ENCODE measurements at places on chromosomes 7 and 10.

GRCh38 chr10:52956861-52957260 is 184.3 kb upstream of the MBL2 start:
- no peak for DNase-seq

GRCh38 chr10:32197423-32197822 is 141.2 kb upstream of the KIF5B start:
- peak; percentile 31 for DNase-seq

GRCh38 chr7:1224086-1224716 is 8.5 kb upstream of the UNCX start:
- no peak for DNase-seq

- peak; percentile 87 for DNase-seq
Measured at GRCh38 chr7:120981888-120982615, 6.5 kb upstream of the CPED1 start.

- no peak for DNase-seq
Measured at GRCh38 chr7:20647036-20647435, 31.6 kb downstream of the ABCB5 start.

- DNase-seq: no peak
Measured at GRCh38 chr7:111833466-111833865, 271.2 kb upstream of the IMMP2L start.

GRCh38 chr7:70598976-70599375 is 533.0 kb upstream of the GALNT17 start:
- DNase-seq: no peak

DNA sequence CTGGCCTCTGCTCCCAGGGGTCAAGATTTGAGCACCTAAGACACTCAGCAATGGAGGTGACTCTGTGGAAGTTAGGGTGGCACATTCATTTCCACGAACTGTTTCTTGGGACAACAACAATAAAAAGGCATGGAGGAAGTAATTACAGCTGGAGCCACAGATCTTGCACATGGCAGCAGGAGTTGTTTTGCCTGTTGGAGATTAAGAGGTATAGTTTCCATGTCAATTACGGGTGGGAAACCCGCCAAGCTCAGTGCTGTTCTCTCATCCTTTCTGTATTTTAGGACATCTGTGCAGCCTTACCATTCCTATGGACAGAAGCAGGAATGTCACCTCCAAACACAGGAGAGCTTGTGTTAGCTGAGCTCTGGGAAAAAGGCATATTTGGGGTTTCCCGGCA is 201.2 kb downstream of the SNX10 start:
- no peak for DNase-seq

GRCh38 chr10:87935290-87936141 is 72.1 kb downstream of the PTEN start:
- no peak for DNase-seq

DNA sequence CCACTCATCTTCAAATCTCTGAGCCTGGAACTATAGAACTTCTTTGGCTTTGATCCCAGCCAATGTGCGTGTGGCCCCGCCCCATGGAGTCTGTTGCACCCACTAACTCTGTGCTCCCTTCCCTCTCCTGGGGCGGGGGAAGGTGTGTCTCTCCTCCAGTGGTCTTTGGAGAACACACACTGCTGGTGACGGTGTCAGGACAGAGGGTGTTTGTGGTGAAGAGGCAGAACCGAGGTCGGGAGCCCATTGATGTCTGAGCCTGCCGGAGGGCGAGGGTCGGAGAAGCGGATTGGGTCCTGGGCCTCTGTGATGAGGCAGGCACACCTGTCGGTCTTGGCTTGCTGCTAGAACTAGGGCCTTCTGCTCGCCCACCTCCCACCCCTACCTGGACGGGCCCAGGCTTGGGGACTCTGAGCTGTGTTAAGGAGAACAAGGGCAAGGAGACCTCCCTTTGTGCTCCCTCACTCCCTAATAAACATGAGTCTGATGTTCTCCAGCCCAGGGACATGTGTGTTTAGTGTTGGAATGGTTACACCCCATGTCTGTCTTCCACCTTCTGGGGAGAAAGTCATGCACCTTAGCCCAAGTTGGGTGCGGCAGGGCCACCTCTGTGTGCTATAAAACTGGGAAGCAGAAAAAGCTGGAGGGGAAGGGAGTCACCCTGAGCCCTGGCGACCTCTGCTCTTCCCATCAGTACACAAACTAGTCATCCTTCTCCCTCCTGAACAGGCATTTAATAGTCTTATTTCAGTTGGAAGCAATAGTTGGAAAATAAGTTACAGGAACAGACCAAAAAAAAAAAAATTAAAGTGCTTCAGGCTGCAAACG is 4.6 kb downstream of the TRAPPC14 start:
- DNase-seq: no peak

GRCh38 chr10:127190427-127190826 is 6.0 kb downstream of the INSYN2A start:
- DNase-seq: no peak

DNA sequence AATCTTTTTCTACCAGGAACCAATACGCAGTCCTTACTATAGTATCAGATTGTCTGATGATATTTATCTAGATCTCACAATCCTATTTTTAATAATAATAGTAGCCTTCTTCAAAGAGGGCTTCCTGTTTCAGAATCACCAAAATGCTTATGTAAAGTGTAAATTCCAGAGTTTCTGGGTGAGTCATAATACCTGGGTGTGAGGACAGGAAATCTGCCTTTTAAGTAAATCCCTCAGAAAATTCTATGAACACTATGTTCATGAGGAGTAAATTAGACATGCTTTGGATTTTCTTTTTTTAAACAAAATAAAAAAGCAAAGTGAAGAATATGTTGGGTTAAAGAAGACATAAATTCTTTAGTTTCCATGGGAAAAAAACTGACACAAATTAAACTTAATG is 20.5 kb downstream of the DKK1 start:
- no peak for DNase-seq

DNA sequence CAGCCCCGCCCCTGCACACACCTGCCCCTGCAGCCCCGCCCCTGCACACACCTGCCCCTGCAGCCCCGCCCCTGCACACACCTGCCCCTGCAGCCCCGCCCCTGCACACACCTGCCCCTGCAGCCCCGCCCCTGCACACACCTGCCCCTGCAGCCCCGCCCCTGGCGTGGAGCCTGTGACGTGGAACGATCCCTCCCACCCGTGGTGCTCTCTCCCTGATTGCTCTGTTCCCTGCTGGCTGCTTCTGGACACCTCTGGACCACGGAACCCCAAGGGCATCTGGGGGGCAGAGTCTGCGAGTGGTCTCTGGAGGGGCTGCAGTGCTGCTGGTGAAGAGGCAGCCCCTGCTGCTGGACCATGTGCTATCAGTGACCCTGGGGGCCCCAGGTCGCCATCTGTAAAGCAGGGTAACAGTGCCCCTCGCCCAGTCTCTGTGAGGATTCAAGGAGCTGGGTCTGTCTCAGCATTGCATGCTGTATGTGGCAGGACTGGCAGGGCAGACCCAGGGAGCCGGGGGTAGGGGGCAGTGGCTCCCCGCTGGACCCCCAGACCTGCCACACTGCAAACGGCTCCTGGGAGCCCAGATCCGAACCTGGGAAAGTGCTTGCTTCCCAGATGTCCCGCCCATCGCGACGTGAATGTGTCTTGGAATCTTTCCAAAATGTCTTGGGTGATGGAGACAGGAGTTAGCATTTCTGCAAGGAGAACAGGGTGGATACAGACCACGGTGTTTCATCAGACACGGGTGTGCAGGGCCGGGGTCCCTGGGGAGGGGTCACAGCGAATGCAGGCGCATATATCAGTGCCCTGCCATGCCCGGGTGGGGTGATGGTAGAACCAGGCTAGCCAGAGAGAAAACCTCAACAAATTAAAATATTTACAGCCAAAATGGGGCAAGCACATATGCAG is 27.9 kb upstream of the NKX6-2 start:
- DNase-seq: no peak

Measured in HFFc6 (cell line).